ENCODE measurements at places on chromosomes 1 and 21.

- DNase-seq, result no peak
Observed at GRCh38 chr21:26140164-26140579, 30.4 kb downstream of the APP start.

GRCh38 chr1:88973520-88974137 lies 18.8 kb downstream of the KYAT3 start:
- no peak for DNase-seq

DNA sequence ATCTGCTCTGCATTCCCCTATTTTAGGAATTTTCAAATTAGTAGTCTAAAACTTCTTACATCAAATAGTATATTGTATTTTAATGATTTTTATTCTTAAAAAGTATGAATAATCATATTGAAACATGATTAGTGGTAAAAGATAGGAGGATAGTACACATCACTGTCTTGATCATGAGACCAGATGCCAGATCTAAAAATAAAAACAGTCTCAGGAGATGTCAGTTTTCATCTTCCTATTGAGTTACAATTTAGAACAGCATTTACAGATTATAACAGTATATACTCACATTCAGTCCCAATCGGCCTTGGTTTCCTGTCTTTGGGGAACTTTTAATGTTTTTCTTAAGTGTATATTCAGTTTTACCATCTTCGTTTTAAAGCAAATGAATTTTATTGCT lies 95.9 kb downstream of the USP25 start:
- DNase-seq, result no peak

DNA sequence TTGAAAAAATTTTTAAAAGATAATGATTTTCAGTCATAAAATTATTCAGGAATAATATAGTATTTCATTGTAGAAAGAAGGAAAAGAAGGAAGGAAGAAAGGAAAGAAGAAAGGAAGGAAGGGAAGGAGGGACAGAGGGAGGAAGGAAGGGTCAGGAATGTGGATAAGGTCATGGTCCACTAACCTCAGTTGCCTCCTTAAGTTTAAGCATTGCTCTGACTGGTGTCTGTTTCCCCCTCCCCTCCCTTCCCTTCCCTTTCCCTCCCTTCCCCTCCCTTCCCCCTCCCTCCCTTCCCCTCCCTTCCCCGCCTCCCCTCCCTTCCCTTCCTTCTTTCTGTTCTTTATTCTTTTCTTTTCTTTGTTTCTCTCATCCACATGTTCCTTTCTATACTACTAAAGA lies 95.7 kb downstream of the PLPPR5 start:
- no peak for DNase-seq

DNA sequence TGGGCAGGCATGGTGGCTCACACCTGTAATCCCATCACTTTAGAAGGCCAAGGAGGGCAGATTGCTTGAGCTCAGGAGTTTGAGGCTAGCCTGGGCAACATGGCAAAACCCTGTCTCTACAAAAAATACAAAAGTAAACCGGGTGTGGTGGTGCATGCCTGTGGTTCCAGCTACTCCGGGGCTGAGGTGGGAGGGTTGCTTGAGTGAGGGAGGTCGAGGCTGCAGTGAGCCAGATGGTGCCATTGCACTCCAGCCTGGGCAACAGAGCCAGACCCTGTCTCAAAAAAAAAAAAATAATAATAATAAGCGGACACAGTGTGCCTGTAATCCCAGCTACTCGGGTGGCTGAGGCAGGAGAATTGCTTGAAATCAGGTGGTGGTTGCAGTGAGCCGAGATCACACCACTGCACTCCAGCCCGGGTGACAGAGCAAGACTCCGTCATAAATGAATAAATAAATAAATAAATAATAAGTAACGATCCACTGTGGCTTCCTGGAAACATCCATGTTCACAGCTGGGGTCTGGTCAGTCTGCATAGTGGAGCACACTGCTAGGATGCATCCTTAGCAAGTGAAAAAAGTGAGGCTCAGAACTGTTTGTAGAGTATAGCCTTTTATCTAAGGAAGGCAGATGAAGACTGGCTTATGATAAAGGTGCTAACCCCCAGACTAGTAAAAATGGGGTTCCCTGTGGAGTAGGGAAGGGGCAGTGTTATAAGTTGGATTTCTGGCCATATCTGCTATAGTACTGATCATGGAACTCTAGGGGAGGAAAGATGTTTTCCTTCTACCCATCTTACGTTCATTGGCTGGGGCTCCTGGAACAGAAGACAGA lies 15.7 kb downstream of the PKNOX1 start:
- no peak for DNase-seq

DNA sequence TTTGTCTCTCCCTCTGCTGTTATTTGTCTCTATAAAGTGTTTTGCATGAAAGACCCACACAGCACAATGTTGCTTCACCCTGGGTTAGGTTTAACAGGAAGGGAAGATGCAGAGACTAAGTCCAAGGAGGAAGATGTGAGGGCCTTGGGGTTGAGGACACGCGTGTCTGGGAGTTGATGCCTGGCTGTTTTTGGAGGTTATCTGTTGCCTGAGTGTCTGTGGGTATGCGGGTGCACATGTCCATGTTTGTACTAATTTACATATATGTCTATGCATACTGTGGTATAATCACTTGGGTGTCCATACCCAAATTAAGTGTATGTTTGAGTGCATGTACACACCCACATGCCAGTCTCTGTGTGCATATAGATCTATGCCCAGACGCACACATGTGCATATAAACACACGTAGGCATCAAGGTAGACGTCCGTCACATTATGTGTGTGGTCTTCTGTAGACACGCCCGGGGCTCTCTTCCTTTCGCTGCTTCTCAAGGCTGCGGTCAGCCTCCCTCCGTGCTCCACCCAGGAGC lies 962 bp upstream of the MAN1C1 start:
- DNase-seq, result no peak

- no peak for DNase-seq
Observed at GRCh38 chr1:187114792-187115191, 286.0 kb downstream of the PLA2G4A start.

DNA sequence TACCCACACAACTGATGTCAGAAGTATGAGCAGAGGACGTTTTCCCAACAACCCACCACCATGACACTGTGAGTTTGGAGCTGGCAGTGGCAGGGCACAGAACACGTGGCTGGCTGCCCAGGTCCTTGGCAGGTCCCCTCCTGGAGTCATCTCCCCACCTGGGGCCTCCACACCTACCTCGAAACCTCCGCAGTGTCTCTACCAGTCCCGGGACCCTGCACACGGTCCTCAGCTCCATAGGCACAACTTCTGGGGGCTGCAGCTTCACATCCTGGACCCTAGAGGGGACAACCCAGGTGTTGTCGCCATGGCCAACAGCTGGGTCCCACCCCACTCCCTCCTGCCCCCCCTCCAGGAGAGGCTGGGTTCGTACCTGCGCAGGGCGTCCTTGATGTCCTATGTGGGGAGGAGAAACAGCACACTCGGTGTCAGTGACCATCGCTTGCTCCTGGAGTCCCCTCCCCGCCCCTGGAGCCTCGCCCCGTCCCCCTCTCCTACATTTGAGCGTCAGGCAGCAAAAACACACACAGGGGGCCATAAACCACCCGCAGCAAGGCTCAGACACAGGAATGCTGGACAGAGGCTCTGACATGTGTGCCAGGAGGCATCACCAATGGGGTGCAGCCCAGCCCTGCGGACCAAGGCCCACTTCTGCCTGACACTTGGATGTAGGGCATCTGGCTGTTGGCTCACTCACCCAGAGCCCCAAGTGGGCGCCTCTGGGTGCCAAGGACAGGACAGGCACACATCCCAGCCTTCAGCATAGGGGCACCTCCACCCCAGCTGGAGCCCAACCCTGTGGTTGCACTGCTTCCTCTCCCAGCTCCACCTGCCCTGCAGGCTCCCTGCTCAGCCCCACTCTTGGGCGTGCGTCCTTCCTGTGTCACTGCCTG lies 9.6 kb downstream of the TRIM11 start:
- no peak for DNase-seq

DNA sequence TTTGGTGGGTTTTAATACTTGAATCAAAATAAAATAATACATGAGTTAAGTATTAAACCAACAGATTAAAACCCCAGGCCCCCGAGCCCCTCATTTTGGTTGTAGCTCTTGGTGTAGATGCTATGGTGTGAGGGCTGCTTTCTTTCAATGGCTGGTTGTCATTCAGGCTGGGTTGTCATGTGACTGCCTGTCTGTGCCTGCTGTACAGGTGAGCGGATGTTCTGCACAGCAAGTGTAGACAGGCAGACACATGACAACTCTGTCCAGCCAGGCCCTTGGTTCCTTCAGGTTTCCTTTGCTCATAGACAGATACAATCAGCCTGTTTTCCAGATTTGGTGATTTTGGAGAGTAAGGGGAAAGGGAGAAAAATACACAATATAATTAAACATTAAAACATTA lies 281.9 kb upstream of the C1orf105 start:
- no peak for DNase-seq

GRCh38 chr1:220927442-220927841 lies 48.2 kb downstream of the HLX start:
- no peak for DNase-seq

- no peak for DNase-seq
Observed at GRCh38 chr1:168833801-168834224, 104.8 kb upstream of the DPT start.

GRCh38 chr1:233791721-233792120 lies 112.8 kb upstream of the SLC35F3 start:
- no peak for DNase-seq

- no peak for DNase-seq
Observed at GRCh38 chr1:109650609-109651008, 5.3 kb upstream of the GSTM4 start.

DNA sequence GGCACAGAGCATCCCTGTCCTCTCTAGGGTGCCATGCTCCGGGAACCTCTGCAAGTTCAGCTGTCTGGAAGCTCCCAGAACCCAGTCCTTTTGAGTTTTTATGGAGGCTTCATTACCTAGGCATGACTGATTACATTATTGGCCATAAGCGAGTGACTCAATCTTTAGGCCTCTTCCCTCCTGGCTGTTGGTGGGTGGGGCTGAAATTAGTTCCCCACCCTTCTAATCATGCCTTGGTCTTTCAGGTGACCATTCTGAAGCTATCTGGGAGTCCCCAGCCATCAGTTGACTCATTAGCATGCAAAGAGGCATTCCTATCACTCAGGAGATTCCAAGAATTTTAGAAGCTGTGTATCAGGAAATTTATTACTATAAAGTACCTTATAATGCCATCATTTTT lies 46.6 kb downstream of the WLS start:
- DNase-seq, result no peak

GRCh38 chr1:189103956-189104355 lies 1373.7 kb downstream of the BRINP3 start:
- DNase-seq, result no peak

GRCh38 chr1:31413405-31414001 lies 490 bp downstream of the SERINC2 start:
- DNase-seq, result no peak

DNA sequence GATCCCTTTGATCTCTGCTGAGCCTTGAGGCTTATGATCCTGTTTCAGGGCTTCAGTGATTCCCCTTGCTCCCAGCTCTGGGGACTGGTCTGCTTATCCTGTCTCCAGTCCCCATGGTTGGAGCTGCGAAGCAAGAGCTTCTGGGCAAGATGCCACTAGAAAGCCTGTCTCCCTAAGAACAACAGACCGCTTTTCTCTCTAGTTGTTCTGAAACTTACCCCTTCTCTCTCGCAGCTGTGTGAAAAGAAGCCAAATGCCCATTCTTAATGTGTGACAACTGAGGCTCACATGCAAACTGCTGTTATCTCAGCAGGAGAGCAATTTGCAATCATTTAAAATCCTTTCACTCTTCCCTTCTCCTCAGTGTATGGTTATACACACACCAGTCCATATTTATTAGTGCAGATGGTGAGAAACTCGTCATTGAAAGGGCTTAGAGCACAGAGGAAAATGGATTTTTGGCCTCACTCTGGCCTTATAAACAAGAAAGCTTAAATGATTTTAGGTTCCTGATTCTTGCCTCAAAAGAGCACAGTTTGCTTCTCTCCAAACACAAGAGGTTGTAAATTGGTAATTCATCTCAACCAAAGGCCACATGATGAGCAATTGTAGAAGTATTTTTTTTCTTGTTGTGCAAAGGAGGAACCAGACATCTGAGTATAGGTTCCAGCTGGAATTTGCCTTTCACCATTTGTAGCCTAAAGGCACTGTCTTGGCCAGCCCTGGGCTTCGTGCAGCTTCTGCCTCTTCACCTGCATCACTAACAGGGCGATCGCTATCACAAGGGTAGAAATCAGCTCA lies 179.2 kb upstream of the LMO4 start:
- DNase-seq, result no peak

DNA sequence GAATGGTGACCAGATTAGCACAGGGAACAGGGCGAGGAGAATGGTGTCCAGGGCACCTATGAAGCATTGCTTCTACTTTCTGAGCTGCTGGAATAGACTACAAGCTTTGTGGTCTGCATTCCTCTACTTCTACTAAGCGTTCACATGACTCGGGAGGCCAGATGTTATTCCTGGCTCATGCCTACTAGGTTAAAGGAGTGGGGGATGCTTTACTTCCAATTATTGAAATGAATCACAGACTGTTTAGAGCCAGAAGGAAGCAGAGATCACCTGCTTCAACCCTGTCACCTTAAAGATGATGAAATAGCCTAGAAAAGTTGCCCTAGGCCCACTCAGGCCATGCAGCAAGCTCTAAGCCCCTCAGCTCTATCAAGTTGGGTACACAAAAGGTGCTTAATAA lies 633.5 kb downstream of the KIF26B start:
- no peak for DNase-seq

DNA sequence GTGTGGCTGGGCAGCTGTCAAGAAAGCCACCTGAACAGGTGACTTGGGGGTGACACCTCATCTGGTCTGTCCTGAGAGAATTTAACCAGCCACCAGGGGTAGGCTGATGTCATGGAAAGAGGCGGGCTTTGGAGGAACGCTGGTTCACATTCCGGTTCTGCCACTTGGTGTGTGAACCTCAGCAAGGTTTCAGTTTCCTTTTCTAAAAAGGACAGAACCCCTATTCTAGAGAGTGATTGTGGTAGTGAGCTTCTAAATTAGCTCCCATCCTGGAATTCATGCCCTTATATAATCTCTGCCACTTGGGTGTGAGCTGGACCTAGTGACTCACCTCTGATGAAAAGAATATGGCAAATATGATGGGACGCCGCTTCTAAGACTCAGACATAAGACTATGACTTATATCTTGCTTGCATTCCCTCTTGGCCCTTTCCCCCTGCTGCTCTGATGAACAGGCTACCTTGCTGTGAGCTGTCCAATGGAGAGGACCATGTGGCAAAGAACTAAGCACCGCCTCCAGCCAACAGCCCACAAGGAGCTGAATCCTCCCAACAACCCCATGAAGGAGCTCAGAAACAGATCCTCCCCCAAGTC lies 332.1 kb downstream of the RRAGC start:
- DNase-seq, result no peak

- DNase-seq, result no peak
Observed at GRCh38 chr1:9782897-9783296, 40.9 kb downstream of the CLSTN1 start.

- no peak for DNase-seq
Observed at GRCh38 chr21:26389971-26390641, 183.0 kb downstream of the CYYR1 start.
